ENCODE measurements at places on chromosomes 12 and 14. TPM values are rescaled to one million over a fixed set of nuclear protein-coding genes. Genes with fewer than 3 reads are reported as not detected.

- DNase-seq = no peak
Observed at GRCh38 chr12:108282676-108283075, 56.4 kb downstream of the CMKLR1 start.

- DNase-seq = no peak
Observed at GRCh38 chr12:51345681-51346080, 798 bp downstream of the CELA1 start.

Gene PZP
- total RNA-seq = 66.9 TPM

Gene NINJ2
- 6.4 TPM for total RNA-seq

DNA sequence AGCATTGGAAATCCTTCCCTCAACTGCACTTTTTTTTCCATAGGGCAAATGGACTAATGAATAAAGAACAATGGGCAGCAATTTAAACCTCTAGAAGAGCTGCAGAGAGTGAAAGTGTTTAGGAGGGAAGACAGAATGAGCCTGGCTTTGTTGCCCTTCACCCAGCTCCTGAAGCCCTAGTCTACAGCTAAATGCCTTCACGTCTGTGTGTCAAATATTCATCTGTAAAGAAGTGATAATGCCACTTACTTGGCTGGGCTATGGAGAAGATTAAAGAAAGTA lies 45.6 kb downstream of the FLRT2 start:
- DNase-seq = no peak

DNA sequence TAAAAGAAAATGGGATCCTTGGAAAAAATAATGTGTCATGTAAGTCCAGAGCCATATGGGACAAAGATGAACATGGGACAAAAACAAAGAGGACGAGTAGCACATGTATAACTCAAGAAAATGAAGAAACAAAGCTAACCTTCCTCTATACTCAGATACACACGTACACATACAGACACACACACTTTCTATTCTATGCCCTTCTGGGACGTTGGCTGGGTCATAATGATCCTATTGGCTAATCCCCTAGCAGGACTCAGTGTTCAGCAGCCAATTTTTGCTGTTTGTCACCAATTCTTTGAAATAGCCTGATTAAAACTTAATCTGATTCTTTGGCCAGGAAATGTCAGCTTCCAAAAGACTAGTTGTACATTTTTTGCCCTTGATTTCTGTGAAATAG lies 189.4 kb upstream of the FOXG1 start:
- DNase-seq = no peak
